ENCODE measurements at places on chromosomes 2 and 18.
A peak's percentile ranks its signal among the peaks of the same experiment; 100 is the strongest.

DNA sequence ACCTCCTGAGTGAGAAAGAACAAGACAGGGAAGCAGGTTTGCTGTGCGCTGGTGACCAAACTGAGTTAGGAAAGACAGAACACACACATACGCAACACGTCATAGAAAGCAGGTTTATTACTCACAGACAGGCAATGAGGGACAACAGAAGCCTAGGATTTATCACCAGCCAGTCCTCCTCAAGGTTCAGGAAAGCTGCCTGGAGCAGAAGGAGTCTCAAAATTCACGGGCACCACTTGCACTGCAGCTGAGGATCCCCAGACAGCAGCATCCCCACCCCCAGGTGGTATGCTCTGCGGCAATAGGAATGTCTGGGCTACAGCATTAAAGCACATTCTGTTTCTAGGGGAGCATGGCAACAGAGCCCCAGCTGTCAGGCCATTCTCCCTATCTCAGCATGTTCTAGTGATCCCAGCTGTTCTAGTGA is 284.4 kb upstream of the RGPD4 start:
- DNase-seq = no peak

GRCh38 chr18:46469186-46469915 is 187.7 kb downstream of the LOXHD1 start:
- DNase-seq = no peak

- DNase-seq = no peak
Measured at GRCh38 chr2:164693390-164693789, 72.1 kb upstream of the GRB14 start.

- no peak for DNase-seq
Measured at GRCh38 chr2:202261531-202261930, 4.0 kb upstream of the NOP58 start.

GRCh38 chr18:63149302-63149587 is 170.3 kb downstream of the BCL2 start:
- DNase-seq = no peak

DNA sequence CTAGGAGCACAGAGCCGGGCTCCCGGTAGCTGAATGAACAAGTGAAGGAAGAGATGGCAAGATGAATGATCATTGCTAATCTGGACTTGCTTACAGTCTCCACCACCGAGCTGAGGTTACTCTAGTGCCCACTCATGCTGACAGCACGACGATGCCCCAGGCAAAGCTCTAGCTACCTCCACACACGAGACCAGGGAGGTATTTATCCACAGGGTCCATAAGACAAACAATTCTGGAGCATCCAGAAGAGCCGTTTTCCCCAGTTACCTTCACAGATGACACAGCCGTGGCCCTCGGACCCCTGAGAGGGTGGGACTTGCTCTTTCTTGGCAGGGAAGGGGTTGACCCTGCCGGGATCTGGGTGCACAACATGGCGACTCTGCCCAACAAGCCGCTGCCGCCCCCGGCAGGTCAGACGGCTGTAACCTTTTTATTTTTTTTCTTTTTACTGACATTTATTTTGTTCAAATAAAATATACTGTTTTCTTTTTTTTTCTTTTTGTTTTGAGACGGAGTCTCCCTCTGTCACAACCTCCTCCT is 120.3 kb downstream of the PXDN start:
- no peak for DNase-seq

- no peak for DNase-seq
Measured at GRCh38 chr2:120059483-120059882, 46.6 kb downstream of the EPB41L5 start.

DNA sequence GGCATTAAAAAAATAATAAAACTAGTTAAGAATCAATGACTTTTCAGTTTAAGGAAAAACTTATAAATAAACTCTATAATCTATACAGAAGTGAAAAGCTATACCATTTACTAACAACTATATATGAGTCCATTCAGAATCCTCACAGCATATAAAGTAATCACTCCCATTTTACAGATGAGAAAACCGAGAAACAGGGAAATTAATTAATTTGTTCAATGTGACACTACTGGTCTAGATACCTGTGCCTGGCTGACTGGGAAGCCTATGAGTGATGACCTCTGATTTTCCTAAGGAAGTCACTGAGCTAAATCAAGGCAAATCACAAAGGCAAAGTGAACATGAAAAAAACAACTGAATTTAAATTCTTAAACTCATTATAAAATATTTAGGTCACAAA is 99.5 kb upstream of the RNU4ATAC start:
- DNase-seq = no peak

GRCh38 chr2:216545359-216545758 is 46.7 kb downstream of the RPL37A start:
- no peak for DNase-seq

- no peak for DNase-seq
Measured at GRCh38 chr18:21000667-21001066, 110.9 kb downstream of the ROCK1 start.

DNA sequence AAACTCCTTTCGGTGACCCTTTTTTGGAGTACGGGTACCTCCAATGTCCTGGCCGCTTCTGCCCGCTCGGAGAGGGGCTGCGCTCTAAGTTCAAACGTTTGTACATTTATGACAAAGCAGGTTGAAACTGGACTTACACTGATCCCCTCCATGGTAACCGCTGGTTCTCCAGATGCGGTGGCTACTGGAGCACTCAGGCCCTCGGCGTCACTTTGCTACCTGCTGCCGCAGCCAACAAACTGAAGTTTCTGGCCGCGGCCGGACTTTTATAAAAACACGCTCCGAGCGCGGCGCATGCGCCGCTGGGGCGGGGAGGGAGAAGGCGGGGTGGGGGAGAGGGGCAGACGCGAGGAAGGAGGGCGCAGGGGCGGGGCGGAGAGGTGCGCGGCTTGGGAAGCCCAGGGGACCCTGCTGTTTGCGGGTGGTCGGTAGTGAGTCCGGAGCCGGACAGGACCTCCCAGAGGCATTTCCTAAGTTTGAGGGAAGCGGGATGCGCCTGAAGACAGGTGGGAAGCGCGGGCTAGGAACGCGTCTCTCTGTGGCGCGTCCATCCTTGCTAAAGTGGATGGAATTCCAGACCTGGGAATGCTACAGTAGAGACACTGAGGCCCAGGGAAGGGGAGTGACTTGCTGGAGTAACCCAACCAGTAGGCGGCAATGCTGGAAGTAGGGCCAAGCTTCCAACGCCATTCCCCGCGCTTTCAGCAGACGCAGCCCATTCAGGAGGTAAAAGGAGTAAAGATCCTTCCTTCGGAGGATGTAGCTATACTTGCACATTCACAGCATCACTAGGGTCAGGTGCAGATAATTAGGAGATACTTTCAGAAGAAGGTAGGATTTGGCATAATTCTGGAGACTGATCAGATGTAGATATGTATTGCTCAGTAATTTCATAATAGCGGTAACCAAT is at the start of gene CXCR4:
CXCR4 (minus strand) TSS at position 241 of the 910 bp plus-strand sequence; CDS start at position 152, 89 bp downstream.
- peak; percentile 85 for DNase-seq

GRCh38 chr18:79050005-79050404 is 19.2 kb upstream of the ATP9B start:
- DNase-seq = no peak

GRCh38 chr2:229884775-229885699 is 36.8 kb downstream of the TRIP12 start:
- no peak for DNase-seq

GRCh38 chr2:3170792-3171455 is 206.7 kb downstream of the EIPR1 start:
- DNase-seq = no peak

DNA sequence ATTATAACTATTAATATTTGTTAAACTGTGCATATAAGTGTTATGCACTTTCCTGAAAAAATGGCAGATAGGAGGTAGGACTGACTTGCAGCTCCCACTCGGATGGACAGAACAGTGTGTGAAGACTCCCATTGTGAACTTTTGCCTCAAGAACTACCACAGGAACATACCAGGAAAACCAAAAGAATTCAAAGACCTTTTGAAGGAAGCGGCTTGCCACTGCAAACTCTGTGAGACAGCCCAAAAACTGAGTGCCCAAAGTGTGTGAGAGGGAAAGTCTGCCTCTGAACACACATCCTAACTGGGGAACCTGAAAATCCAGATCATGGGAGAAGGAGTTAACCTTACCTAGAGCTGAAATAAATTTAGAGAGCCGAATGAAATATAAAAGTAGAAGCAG is 171.0 kb downstream of the ZBTB7C start:
- DNase-seq = no peak

DNA sequence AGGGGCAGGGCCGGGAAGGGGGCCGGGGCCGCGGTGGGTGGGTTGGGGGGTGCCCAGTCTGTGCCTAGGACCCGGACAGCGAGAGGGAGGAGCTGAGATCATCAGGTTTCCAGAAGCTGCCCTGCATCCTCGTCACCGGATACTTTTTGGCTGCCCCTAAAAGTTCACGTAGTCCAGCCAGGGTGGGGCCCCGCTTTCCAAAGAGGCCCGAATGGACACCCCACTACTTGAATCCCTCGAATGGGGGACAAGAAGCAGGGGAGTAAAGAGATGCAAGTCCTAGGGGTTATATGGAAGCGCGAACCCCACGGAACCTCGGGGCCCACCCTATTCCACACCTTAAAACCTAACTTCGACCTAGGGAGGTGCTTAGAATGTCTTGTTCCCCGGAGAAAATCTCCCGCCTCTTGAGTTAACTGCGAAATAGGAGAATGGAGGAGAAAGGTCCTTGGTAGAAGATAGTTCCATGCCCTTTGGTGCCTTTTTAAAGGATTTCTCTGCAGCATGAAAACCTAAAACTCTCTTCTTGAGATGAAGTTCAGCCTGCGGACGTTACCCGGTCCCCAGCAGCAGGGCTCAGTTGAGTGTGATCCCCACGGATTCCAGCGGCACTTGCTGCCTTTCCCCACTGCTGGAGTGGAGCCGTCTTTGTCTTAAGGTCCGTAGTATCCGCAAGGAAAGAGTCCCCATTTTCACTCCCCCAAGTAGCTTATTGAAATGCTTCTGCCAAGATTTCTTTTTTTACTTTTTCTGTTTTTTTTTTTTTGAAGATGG is 2.1 kb upstream of the RNF152 start:
- DNase-seq = no peak

- peak; percentile 1 for DNase-seq
Measured at GRCh38 chr2:71938108-71938507, 209.6 kb downstream of the CYP26B1 start.

- DNase-seq = no peak
Measured at GRCh38 chr2:85017411-85018048, 46.6 kb downstream of the KCMF1 start.

Data from HEK293T (cell line).